Melanocyte of skin (primary cell): ENCODE measurements at places on chromosomes 3 and 15. TPM values are rescaled to one million over a fixed set of nuclear protein-coding genes. Genes with fewer than 3 reads are reported as not detected.

TIPIN gene
- 12.0 and 16.0 TPM in 2 replicates for total RNA-seq

GABRR3 gene
- total RNA-seq: not detected in 2 replicates

ARL8B gene
- 71.2 and 109 TPM in 2 replicates for total RNA-seq

MAPK6 gene
- 55.9 and 61.7 TPM in 2 replicates for total RNA-seq

EPHB1 gene
- total RNA-seq: 0.36 TPM in 1 of 2 replicates, not detected in the other

P4HTM gene
- total RNA-seq: 13.4 and 14.8 TPM in 2 replicates

MYRIP gene
- 0.33 and 1.1 TPM in 2 replicates for total RNA-seq

PLSCR2 gene
- total RNA-seq: 1.0 TPM in 1 of 2 replicates, not detected in the other
